ENCODE measurements at places on chromosomes 3 and 15.

DNA sequence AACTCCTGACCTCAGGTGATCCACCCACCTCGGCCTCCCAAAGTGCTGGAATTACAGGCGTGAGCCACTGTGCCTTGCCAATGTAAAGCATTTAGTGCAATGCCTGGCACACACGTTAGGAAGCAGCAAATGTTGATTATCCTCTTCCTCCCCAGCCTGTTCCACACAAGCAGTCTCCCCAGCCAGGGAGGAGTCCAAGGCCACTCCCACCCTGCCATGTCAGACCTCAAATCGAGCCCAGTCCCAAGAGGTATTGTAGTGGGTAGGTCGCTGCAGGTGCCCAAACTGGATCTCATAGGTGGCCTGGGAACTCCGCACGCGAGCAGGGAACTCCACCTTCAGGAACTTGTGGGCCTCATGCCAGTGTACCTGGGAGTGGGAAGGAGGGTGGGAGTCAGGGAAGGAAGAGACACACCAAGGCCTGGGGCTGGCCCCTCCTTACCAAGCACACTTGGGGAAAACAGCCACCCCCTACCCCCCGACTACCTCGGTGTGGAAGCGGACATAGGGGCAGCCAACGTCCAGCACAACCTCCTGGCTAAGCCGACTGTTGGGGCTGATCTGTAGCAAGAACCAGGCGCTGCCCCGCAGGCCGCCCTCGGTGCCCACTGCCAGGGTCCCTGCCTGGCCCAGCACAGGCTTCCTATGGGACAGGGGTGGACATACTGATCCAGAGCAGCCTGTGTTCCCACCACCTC is 10.3 kb downstream of the MAN2C1 start:
- DNase-seq: no peak

GRCh38 chr15:68990231-68990991 is 24.1 kb upstream of the NOX5 start:
- DNase-seq: no peak

DNA sequence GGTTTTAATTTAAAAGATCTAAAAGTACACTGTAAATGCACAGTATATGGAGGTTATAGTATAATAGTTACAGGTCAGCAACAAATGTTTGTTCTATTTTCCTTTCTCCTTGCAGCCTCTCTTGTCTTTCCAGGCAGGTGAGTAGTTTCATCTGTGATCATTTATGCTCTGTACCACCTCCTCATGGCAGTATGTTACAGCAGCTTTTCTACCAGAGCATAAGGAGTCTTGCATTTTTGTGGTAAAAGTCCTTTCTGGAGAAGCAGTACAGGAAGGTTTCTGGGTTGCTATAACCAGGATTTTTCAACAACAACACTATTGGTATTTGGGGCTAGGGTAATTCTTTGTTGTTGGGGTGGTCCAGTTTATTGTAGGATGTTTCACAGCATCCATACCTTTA is 59.5 kb downstream of the ZNF609 start:
- no peak for DNase-seq

- DNase-seq: no peak
These were observed 155.2 kb downstream of the GHSR start for GRCh38 chr3:172293093-172293492.

DNA sequence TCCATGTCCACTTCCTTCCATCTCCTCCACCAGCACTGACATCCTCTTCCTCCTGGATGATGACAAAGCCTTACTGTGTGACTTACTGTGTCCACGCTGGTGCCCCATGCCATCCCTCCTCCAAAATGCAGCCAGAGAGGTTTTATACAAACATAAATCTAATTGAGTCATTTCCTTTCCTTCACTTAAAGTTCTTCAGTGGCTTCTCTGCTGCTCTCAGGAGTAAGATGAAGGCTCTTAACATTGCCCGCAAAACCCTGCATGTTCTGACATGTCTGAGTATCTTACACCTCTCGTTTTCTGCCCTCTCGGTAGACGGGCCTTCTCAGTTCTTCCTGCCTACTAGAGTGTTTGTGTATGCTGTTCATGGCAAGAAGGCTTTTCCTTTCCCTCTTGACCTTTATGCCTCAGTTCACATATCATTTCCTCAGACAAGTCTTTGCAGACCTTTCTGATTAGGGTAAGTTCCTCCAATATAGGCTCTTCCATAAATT is 175.5 kb downstream of the CFAP20DC start:
- DNase-seq: no peak

GRCh38 chr3:158748237-158748828 is 16.1 kb upstream of the RARRES1 start:
- DNase-seq: no peak
